ENCODE measurements at places on chromosomes 11 and 22.

GRCh38 chr22:50526834-50527801, 1.7 kb upstream of the SCO2 start:
- DNase-seq = no peak

- no peak for DNase-seq
Measured at GRCh38 chr11:11499300-11499699, 122.5 kb downstream of the GALNT18 start.

DNA sequence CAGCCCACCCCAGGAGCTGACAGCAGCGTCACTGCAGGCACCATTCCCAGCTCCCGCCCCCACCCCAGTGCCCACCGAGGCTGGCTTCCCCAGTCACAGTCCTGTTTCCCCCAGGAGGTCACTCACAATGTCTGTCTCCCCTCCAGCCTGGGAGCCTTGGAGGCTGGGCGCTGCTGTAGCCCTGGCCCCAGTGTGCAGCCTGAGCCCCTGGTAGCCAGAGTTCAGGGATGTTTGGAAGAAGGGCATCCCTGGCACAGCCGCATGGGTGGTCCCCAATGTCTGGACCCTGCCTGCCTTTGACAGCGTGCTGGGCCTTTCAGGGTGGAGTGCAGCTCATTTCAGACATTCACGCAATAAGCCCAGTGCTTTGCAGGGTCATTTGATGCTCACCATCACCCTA, 4.3 kb downstream of the CAPN5 start:
- no peak for DNase-seq

GRCh38 chr11:64582885-64583284, 8.1 kb upstream of the SLC22A12 start:
- no peak for DNase-seq

- no peak for DNase-seq
Measured at GRCh38 chr22:50001388-50002231, 11.0 kb downstream of the IL17REL start.

DNA sequence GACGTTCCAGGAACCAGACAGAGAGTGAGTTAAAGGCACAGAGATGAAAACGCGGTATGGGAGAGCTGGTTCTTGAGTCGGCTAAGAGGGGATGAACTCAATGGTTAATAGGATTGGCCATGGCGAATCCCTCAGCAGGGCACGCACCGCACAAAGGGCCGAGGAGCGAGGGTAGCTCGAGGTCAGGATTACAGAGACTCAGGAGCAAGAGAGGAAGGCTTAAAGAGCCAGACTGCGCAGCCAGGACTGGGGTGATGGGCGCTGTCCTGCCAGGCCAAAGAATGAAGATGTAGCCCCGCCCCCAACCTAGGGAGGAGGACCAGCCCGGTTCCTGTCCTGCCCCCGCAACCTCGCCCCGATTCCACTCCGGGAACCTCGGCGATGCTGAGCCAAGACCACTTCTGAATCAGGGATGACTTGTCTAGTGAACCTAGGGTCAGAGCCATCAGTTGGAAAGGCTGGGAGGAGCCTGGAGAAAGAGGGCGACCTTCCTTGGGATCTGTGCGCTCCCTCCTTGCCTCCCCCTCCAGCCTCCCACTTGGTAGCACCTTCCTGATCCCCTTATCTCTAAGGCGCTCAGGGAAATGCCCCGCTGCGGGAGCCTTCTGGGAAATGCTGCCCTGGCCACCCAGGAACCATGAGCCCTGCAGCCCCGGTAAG, at the start of gene PLEKHB1:
PLEKHB1 (plus strand) TSS at position 610 of the 660 bp plus-strand sequence; CDS start at position 638, 28 bp downstream.
- no peak for DNase-seq

- DNase-seq = no peak
Measured at GRCh38 chr22:46214616-46215015, 35.5 kb downstream of the CDPF1 start.

DNA sequence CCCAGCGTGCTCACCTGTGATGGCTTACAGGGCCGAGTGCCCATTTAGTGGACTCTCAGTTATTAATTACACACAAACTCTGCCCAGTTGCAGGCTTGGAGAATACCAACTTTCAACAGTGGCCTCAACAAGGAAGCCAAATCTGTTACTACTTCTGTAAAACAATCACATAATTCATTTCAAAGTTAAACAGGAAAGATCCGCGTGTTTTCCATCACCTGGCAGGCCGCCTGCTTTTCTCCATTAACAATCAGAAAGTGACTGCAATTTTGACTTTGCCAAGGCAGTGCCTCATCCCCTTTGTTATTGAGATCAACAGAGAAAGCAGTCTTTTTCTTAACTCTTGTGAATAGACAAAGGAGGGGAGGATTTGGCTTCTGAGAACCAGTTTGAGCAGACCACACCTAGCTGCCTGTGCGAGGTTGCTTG, 77.7 kb downstream of the BARX2 start:
- peak; percentile 71 for DNase-seq

- peak; percentile 54 for DNase-seq
Measured at GRCh38 chr22:44080936-44081861, 57.1 kb downstream of the PARVB start.

DNA sequence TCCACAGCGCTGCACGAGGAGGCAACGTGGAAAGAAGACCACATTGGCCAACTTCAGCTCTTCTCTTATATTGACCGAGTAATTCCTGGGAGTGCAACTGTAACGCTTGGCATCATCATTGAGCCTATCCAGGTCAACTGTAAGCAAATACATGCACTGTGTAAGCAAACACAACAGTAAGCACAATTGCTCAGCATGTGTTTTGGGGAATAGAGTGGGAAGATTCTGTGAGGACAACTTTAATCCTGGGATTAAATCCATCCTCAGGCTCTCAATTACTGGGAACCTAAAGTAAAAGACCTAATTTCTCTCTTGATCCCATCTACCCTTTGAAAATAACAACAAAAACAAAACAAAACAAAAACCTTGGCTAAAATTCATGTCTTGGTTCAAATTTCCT, 109.5 kb upstream of the DDI1 start:
- DNase-seq = no peak

DNA sequence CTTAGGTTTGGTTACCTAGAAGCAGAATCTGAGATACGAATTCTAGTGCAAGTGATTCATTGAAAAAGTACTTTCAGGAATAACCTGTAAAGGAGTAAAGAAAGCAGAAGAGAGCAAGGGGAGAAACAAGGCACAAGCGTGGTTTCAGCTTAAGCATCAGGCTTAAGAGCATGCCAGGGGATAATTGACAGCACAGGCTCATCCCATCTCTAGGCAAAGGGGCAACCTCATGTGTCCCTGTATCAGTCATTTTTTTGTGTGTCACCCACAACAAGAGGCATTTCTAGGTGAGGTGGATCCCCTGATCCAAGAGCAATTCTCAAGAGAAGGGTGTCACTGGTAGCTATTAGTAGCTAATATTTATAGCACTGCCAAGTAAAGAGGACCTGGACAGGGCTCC, 8.0 kb downstream of the PATE2 start:
- no peak for DNase-seq

- DNase-seq = no peak
Measured at GRCh38 chr11:128512474-128512996, 74.8 kb downstream of the ETS1 start.

DNA sequence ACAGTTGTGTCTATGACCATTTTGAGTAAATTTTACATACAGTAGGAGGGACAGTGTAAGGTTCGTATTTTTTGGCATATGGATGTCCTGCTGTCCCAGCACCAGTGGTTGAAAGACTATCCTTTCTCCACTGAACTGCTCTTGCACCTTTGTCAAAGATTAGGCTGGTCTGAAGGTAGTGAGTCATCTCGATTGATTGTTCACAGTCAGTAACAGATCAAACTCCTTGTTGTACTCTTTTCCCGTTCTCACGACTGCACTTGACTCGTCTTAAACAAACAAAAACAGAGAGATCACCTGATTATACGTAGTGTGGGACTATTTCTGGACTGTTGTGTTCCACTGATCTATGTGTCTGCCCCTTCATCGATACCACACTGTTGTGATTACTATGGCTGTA, 77.1 kb downstream of the DGCR2 start:
- no peak for DNase-seq

- DNase-seq = no peak
Measured at GRCh38 chr11:134332189-134332631, 422 bp downstream of the GLB1L2 start.

DNA sequence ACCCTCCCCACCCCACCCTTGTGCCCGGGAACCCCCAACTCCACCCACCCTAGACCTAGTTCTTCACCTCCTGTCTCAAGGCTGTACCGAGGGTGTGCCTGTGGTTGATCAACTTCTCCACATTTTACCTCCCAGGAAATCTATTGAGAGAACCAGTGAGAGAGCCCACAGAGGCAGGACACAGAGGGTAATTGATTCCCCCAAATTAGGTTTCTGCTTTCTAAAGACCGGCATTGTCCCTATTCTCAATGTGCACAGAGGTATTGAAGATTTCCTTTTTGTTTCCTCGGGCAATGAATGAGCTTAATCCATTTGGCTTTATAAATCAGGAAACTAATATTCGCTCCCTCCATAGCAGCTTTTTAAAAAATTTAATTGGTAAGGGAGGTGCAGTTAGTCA, 6.0 kb upstream of the LMO1 start:
- no peak for DNase-seq

DNA sequence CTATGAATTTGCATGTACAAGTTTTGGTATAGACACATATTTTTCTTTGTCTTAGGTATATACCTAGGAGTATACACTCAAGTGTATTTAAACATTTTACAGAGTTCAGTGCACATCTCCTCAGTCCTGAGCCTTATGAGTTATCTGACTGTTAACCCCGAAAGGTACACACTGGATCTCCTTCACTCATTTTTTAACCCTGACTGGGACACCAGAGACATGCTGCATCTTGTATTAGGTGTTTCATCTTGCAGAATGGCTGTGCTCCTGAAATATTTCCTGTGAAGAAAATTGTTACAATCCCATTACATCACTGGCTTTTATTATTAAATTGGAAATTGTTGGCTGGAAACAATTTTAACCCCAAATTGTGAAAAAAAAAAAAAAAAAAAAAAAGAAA, 15.3 kb downstream of the PARVA start:
- DNase-seq = no peak

DNA sequence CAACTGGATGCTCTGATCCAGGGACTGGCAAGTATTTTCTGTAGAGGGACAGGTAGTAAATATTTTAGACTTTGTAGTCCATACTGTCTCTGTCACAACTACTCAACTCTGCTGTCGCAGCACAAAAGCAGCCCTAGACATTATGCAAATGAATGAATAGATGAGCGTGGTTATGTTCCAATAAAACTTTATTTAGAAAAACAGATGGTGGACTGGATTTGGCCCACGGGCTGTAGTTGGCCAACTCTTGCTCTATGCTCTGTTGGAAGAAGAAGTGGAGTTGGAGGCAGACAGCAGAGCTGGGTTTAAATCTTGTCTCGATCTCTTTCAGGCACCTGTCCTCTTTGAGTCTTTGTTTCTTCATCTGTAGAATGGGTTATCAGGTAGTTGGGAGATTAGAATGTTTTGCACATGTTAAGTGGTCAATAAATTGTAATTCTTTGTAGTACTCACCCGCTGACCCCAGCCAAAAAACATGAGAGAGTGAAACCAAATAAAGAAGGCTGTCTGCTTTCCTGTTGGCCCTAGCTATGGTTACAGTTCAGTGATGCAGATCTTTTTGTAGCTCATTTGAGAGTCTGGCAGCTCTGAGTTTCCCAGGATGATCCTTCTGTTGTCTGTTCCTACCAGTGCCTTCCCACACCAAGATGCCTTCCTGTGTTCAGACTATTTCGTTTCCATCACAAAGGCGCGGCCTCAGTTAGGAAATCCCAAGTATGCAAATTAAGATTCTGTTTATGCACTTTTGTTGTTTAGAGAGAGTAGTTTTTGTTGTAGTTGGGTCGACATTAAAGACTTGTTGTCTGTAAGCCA, 198.1 kb upstream of the SEZ6L start:
- peak; percentile 85 for DNase-seq
